ENCODE measurements at places on chromosomes 1 and 21. TPM values are rescaled to one million over a fixed set of nuclear protein-coding genes. Genes with fewer than 3 reads are reported as not detected.
A peak's percentile ranks its signal among the peaks of the same experiment; 100 is the strongest.

DNA sequence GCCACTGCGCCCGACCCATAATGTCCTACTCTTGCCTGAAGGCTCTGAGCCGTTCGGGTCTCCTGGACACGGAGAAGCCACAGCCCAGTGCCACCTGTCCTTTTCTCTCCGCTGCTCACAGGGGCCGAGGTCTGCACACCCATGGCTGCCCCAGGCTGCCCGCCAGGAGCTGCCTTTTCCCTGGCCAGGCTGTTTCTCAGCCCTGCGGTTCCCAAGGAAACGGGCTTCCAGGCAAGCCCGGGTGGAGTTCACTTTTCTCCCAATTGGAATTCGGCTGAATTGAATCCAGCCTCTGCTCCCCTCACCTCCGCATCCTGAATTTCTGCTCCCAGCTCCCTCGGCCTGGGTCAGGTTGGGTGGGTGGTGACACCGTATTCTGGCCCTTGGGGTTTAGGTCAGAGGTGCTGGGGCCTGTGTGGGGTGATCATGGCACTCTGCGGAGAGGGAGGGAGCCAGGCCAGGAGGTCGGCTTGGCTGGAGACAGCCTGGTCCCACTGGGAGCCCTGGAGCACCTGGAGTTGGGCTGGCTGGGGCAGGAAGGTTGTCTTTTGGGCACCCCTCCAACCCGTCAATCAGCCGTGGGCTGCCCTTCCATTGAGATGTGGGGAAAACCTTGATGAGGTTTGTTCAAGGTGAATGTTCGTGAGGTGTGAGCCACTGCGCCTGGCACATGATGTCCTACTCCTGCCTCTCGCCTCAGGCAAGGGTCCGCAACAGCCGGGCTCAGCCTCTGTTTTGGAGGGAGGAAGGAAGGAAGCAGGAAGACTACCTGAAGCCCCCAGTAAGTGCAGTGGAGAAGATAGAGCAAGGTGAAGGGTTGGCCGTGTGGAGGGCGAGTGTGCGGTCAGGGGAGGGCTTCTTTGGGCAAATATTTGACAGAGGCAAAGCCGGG lies 25.1 kb downstream of the RRP1 start:
- H3K4me3 ChIP-seq = no peak overlapping the region
- DNase-seq = no peak
- H3K27ac ChIP-seq = no peak overlapping the region
- peaks cover 2% of the 10 kb centered on the region for H3K27me3 ChIP-seq

GRCh38 chr1:70248729-70249128 lies 27.5 kb downstream of the SRSF11 start:
- H3K36me3 ChIP-seq = peaks cover 58% of the 10 kb centered on the region
- H3K27ac ChIP-seq = peak overlapping the region; percentile 6
- no peaks in the 10 kb centered on the region for H3K27me3 ChIP-seq
- H3K4me1 ChIP-seq = peaks cover 12% of the 10 kb centered on the region
- no peak for DNase-seq
- no peak overlapping the region for H3K4me3 ChIP-seq

HENMT1 gene
- 0.37 TPM for total RNA-seq

DAP3 gene
- 100 TPM for total RNA-seq

GRCh38 chr1:182309631-182310351 lies 81.8 kb downstream of the GLUL start:
- H3K36me3 ChIP-seq = no peaks in the 10 kb centered on the region
- no peak overlapping the region for H3K4me3 ChIP-seq
- no peak for DNase-seq

- H3K4me1 ChIP-seq = peaks cover 7% of the 10 kb centered on the region
- DNase-seq = peak; percentile 28
- peak overlapping the region; percentile 100 for H3K27ac ChIP-seq
- peak overlapping the region; percentile 99 for H3K4me3 ChIP-seq
- H3K27me3 ChIP-seq = peaks cover 6% of the 10 kb centered on the region
Measured at GRCh38 chr21:32611471-32611997, 643 bp downstream of the CFAP298 start.

- no peak overlapping the region for H3K27ac ChIP-seq
- DNase-seq = no peak
- H3K4me3 ChIP-seq = no peak overlapping the region
Measured at GRCh38 chr1:172468296-172468695, 24.4 kb upstream of the PIGC start.

EPHB2 gene
- total RNA-seq = 11.3 TPM

GRCh38 chr1:18174037-18174436 lies 66.4 kb downstream of the IGSF21 start:
- DNase-seq = no peak

FCN3 gene
- total RNA-seq = not detected

TEX38 gene
- not detected for total RNA-seq

DNA sequence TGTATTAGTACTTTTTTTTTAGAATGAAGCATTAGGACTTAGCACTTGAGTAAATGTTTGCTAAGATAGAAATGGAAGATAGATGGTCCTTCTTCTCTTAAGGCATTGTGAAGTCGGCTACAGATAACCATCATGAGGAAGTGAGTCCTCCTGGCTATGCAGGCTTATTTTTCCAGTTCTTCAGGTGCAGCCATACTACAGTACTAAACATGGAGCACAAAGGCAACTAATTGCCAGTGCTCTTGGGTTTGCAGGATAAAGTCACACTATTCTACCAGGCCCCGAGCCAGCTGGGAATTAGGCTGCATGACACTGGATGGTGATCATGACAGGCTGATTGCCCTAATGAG lies 197.3 kb upstream of the SGIP1 start:
- peaks cover 69% of the 10 kb centered on the region for H3K4me1 ChIP-seq
- peaks cover 69% of the 10 kb centered on the region for H3K36me3 ChIP-seq
- DNase-seq = no peak
- peak overlapping the region; percentile 100 for H3K4me3 ChIP-seq
- H3K27ac ChIP-seq = peak overlapping the region; percentile 93

Data from HFFc6 (cell line).